ENCODE measurements at places on chromosomes 7 and 10.
A peak's percentile ranks its signal among the peaks of the same experiment; 100 is the strongest.

GRCh38 chr10:101775273-101776160, at the start of gene FGF8:
Gene FGF8, minus strand, starts transcription at chr10:101776114. Its CDS starts 214 bp downstream, at chr10:101775900.
- DNase-seq, result no peak

GRCh38 chr7:139453673-139454321, 29.7 kb downstream of the KLRG2 start:
- DNase-seq, result no peak

GRCh38 chr7:102417105-102417504, 16.3 kb upstream of the ORAI2 start:
- no peak for DNase-seq

- no peak for DNase-seq
Observed at GRCh38 chr10:31457858-31458257, 138.8 kb downstream of the ZEB1 start.

DNA sequence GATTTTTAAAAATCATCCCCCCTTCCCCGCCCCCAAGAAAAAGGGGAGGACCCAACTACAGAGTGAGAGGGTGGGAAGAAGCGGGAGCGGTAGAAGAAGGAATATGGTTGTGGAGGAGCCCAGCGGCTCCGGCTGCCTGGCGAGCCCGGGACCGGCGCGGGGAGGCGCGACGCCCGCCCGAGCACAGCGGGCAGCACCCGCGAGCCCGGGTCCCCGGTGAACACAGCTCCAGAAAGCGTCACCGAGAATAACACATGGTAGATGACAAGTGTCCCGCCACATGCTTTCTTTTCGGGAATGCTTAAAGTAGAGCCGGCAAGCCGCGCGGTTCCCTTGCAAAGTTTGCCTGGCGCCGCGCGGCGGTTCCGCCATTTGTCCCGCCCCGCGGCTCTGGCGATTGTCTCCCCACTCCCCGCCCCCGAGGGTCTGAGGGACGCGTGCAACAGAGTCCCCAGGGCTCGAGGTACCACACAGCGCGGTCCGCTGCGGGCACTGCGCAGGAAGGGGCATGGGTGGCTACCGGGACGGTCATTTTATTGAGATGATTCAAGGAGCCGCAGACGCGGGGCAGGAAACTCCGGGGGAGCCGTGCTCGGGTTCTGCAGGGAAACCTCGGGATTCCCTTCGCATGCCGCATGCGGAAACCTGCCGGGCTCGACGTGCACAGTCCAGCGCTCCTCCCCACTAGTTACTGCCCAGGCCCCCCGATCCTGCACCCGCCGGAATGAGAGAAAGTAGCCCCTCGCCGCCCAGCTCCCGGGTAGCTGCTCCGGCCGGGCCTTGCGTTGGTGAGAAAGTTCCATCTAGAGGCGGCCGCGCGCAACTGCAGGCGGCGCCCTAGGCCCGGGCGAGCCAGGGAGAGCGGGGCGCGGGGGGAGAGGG, 781 bp upstream of the GRM8 start:
- peak; percentile 38 for DNase-seq

DNA sequence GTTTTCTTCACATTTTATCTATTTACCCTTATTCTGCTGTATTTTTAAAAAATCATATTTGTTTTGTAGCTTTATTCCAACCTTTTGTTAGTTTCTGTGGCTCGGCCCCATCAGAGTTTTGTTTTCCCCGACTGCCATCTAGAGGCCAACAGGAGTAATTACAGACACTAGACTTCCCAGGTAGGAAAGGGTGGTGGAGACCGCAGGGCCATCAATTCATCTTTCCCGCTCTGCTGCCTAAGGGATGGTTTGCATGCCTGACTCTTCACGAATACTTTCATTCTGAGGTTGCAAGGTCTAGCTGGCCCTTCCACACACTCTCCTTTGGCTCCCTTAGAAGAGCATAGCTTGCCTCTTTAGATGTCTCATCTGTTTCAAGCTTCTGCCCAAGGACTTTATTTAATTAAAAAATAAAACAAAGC, 38.3 kb downstream of the LYZL2 start:
- DNase-seq, result peak; percentile 15

- no peak for DNase-seq
Observed at GRCh38 chr7:66732439-66732838, 8.1 kb upstream of the RABGEF1 start.

- no peak for DNase-seq
Observed at GRCh38 chr7:107534139-107534538, 29.6 kb downstream of the COG5 start.

- no peak for DNase-seq
Observed at GRCh38 chr10:95850791-95851190, 57.0 kb upstream of the CC2D2B start.

DNA sequence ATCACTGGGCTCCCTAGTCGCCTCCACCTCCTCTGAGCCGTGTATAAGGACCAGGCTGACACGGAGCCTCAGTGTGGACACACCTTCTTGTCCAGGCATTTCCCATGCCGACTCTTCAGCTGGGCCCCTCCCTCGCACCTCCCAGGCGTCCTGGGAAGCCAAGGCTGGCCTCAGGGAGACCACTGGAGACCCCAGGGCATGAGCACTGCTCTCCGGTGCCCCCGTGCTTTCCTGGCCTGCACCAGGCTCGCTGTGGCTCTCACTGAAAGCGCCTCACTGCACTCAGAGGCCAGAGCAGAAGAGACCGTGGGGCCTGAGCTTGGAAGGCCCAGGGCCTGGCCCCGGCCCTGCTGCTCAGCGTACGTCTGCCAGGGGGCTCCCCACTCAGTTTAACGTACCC, 31.4 kb downstream of the LRRC27 start:
- DNase-seq, result no peak

DNA sequence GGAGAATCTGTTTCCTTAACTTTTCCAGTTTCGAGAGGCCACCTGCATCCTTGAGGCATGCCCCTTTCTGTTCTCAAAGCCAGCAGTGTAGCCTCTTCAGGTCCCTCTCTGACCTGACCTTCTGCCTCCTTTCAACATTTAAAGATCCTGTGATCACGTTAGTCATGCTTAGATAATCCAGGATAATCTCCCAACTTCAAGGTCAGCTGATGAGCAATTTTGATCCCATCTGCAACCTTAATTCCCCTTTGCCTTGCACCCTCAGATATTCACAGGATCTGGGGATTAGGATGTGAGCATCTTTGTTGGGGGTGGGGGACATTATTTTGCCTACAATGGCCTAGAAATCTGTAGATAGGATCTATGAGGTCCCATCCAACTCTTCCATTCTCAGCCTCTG, 8.0 kb downstream of the HKDC1 start:
- no peak for DNase-seq

DNA sequence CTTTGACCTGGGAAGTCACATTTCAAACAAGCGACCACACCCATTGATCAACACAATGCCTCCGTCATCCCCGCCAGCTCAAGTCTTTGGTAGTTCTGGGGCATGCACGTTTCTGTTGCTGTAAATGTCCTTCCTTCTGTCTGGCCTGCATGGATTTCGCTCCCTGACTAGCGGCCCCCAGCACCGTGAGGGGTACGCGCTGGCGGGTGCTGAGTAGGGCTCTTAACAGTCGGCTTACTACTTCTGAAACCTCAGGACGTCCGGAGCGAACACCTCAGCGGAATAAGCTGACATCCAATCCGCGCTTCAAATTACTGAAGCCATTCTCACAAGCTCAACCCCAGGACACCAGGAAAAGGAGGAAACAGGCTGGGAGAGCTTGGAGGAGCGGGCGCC, 505 bp downstream of the NUDCD3 start:
- no peak for DNase-seq

DNA sequence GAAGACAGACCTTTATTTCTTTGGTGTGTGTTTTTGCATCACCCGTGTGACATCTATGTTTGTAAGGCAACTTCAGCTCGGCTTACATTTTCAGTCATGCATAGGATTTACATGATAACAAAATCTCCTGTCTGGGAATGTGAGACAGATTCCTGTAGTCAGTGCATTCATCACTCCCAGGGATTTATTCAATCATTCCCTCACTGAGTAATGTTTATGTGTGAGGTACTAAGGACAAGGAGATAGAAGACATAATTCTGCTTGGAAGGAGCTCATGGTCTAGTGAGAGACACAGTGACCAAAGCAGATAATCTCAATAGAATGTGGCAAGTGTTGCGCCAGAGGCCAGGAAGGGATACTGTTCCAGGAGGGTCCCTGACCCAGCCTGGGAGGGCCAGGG, 35.2 kb upstream of the BMPER start:
- no peak for DNase-seq

- DNase-seq, result no peak
Observed at GRCh38 chr10:28800144-28800543, 122.8 kb downstream of the BAMBI start.

DNA sequence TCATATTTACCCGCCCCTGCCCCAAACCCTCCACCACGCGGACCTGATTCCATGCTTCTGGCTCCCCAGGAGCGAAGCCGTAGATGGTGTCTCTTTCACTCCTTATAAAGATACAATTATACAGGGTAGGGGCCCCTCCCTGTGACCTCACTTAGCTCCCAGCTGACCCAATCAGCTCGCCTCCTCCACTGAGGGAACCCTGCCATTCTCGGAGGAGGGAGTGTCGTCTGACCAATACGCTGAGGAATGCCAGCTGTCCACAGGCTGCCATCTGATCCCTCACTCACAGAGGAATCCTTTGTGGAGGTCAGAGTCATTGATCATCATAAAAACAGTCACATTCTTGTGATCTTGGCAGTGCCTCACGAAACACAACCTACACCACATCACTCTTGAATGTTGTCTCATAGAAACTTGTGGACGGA, 67.5 kb upstream of the INSIG1 start:
- DNase-seq, result no peak

DNA sequence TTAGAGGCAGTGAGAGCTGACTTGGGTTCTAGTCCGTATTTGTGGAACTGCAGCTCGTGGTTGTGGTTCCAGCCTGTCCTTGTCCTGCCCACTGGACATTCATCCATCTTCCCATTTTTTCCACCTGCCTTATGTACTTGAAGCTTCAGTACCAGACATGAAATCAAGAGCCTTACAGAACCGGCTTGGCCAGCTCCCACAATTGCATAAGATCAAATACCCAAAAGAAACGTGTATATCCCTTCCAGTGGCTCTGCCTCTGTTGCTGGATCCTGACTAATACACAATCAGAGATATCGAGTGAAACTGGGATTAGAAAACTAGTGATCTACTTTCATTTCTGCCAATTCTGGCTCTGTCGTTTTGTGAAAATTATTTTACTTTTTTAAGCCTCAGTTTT, 23.8 kb upstream of the LIPA start:
- no peak for DNase-seq

DNA sequence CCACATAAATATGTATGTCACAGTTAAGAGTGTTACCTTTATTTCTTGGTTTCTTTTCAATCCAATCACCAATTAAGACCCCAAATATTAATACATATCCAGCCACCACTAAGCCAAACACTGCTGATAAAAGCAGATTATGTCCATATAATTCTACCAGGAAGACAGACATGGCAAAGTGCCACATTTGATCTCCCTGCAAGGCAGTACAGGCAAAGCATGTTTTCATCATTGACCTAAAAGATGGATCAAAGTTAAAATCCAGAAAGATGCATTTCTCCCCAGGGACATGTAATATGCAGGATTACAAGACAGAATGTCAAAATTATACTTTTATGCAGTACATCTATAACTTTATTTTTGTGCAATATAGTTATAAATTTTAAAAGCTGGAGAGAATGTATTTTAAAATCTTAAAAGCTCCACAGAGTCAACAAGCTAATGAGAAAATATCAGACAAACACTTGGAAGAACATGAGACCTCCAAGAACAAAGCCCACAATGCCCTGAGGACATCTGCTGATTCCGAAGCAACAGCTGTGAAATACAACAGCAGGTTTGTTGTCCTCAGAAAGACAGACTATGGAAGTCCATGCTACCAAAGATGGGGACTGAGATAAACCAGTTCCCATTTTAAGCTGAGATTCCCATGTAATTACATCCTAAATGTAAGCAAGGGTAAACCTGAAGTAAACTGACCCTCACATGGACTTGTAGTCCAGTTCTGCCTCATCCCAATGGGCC, 54.5 kb upstream of the TOMM7 start:
- DNase-seq, result no peak

DNA sequence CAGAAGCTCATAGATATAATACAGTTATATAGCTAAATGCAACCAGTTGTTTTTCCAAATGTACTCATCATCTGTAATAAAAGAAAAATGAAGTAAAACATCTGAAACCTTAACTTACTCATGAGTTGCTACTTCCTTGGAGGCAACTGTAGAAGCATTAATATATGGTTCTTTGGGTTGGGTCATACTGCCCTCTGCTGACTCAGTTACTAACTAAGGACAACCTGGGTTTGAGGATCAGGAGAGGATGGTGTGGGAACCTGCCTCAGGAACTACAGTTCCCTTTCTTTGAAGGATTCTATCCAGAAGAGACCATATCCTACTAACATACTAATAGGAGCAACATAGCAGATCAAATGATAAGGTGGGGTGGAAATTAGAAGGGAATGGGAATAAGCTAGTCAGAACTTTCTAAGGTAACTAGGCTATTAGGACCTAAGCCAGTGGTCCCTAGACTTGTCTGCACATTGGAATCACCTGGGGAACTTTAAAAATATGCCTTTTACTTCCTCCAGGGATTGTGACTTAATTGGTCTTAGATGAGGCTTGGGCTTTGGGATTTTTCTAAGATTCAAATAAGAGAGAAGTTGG, 20.7 kb downstream of the COX15 start:
- DNase-seq, result no peak

DNA sequence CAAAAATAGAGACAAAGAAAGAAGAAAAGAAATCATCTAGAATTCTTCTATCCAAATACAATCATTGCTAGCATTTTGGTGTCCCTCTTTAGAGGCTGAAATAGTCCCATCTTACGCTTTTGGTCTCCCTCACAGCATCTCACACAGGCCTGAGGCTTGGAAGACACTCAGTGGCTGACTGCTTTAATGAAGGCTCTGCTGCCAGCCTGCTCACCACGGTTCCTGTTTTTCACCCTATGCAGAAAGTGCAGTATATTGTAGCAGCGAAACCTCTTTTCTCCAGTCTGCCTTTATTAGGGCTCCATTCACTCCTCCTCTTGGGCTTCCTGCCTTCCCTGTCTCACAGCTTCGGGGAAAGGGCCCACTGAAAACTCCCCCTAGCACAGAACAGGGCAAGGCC, 102.2 kb downstream of the JCAD start:
- DNase-seq, result no peak

DNA sequence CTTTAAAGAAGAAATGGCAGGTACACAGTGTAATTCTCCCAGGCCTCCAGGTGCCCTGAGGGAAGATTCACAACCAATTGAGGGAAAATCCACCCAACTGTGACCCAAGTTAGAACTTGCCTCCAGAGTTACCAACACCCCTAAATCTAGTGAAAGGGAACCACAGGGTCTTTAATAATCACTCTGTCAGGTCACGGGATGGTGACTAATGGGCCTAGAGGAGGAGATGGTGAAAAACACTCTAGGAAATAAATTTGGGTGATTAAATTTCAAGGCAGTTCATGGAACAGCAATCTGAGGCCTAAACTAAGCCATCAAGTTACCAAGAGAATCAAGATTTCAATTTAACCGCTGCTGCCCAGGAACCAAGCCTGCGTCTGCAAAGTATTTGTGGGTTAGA, 26.7 kb upstream of the SLF2 start:
- DNase-seq, result no peak

- DNase-seq, result no peak
Observed at GRCh38 chr10:35192645-35193249, 66.1 kb downstream of the CREM start.
